ENCODE measurements at places on chromosomes 13 and 19.

DNA sequence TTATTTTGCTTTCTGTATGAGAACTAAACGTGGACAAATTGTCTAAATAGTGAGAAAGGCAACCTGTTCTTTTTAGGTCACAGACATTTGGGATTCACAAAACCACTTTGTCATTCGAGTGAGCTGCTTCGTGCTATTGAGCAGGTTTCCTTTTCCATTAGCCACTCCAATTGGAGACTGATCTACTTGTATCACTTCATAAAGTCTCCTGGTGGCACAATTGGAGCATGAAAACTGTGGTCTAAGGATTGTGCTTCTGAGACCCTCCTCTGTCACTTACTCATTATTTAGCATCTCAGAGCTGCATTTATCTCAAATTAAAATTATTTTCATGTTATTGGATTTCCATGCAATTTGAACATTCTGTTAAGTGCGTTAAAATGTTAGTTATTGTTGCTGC is 397.7 kb downstream of the TDRD3 start:
- DNase-seq, result no peak

- DNase-seq, result no peak
Observed at GRCh38 chr19:3129112-3129511, 6.7 kb upstream of the GNA15 start.

DNA sequence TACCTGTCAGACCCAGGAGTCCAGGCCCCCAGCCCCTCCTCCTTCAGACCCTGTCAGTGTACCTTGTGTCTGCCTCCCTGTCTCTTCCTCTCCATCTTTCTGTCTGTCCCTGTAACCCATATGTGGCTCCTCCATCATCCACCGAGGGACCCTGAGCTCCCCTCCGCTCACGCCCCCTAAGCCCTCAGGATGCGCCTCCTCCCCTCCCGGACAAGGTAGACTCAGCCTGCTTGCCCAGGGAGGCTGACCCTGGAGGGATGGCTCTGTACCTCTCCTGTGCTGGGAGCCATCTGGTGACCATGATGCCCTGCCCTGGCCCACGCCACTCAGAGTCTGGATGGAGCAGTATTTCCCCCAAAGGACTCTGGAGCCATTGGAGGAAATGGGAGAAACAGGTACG is 1.0 kb upstream of the CAPN12 start:
- DNase-seq, result no peak

DNA sequence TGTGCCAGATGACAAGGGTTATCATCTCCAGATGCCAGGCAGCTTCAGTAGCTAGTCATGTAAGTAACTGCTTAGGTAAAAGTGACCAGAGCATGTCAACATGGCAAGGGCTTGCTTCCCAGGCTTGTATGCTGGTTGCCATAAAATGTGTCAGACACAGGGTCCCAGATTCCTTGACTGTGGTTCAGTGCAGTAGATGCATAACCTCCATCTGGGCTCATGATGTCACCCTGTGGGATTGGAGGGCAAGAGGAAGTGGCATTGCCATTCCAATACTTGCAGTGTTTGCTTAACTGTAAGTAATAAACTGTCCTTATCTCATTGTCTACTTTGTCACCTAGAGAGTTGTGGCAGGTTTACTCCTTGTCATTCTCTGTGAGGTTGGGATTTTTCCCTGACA is 226.8 kb downstream of the PCDH17 start:
- no peak for DNase-seq

DNA sequence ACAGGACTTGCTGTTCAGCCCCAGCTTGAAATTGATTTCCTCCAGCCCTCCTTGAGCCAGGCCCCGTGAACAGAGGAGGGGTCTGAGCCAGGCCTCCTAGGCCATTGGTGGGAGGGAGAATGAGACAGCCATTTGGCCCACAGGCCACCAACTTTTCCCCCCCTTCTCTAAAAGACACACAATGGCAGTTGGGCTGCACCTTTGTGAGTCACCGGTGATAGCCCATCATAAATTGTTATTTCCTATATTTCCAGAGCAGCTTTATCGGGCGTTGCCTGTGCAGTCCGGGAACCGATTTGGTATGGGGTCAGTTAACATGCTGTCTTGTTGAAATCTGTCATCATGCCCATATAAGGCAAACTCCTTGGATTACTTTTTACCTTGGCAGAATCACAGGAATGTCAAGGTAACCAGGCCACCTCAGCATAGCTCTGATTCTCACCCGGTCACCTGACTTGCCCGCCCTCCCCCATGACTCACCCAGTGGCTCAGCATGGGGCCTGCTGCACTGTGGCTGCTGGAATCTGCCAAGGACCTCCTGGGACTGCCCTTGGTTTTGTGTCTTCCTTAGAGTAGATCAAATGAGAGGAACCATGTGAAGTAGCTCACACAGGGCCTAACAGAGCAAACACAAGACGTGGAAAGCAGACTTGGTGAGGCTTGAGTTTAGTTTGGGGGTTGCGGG is 36.1 kb downstream of the ACTN4 start:
- DNase-seq, result peak; percentile 60

DNA sequence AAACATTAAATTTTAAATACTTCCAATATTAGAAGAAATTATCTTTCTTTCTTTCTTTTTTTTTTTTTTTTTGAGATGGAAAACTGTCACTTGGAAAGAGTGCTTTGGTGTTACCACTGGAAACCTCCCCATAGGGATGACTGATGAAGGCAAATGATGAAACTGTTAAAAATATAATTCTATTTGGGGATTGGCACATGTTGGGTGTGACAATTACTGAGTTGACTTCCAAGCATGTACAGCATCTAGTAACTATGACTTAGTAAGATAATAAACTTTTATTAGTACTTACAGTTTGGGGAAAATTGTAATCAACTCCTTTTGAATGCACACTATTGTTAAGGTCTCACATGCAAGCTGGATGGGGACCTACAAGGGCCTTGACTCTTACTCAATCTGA is 592.5 kb downstream of the KCTD12 start:
- no peak for DNase-seq

DNA sequence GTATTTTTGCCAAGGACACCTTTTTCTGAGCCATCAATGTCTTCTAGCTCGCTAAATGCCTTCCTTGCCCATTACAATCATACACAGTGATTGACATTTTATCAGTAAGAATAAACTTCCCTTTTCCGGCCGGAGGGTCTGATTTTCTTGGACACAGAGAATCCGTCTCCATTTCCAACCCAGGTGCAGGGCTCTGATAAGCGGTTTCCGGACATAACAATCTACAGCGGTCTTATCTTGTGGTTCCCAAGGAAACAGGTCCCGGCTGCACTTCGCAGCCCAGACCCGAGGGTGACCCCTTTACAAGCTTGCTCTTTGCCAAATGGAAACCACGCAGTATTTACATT is 5.1 kb upstream of the ZNF77 start:
- DNase-seq, result no peak

DNA sequence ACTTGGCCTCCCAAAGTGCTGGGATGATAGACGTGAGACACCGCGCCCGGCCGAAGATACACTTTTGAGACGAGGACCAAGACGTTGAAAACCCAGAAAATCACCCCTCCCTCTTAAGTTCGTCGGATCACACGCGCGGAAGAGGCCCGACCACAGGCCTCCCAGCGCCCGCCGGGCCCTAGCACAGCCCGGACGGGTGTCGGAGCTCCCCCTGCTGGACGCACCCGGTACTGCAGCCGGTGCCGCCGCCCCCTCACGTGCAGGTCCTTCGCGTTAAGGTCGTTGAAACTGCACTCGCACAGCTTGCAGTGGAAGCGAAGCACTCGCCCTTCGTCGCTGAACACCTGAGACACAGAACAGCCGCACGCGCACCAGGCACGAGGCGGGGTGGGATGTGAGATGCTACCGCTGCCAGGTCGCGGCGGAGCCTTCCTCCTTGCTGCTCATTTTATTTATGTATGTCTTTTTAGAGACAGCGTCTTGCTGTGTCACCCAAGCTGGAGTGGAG is 35.7 kb upstream of the MATK start:
- DNase-seq, result peak; percentile 96

DNA sequence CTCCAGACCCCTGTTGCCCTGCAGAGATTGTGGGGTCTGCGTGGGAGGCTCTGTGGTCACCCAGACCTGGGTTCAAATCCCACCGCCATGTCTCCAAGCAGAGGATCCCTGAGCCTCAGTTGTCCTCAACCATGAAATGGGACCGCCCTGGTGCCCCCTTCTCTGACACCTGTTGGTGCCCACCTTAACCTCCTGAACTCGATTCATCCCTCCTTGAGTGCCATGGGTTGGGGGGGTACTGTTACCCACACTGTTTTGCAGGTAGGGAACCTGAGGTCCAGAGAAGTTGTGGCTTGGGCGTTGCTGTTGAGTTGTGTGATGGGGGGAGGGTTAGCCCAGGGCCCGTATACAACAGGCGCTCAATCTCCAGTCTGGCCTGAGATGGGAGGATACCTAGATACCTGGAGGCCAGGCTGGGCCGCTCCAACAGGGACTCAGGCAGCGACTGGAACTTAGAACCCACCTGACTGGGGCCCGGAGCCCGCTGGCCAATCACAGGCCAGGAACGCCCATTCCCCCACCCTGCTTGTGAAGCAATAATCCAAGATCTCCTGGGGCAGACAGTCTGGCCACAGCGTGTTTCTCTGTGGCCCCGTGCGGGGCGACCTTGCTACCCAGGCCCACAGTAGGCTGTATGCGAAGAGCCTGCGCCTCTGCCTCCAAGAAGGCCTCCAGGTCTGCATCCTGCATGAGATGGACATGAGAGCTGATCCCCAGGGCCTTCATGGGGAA is 2.8 kb downstream of the ARID3A start:
- DNase-seq, result no peak

GRCh38 chr19:46481947-46482346 is 10.6 kb upstream of the PNMA8A start:
- DNase-seq, result no peak
